Muscle of back (tissue), 13 donors: ENCODE measurements at places on chromosomes 6 and 20.

- DNase-seq = no peak
Observed at GRCh38 chr6:37840940-37841300, 21.4 kb downstream of the ZFAND3 start.

GRCh38 chr6:158660333-158660754 is 10.5 kb downstream of the SYTL3 start:
- DNase-seq = no peak

DNA sequence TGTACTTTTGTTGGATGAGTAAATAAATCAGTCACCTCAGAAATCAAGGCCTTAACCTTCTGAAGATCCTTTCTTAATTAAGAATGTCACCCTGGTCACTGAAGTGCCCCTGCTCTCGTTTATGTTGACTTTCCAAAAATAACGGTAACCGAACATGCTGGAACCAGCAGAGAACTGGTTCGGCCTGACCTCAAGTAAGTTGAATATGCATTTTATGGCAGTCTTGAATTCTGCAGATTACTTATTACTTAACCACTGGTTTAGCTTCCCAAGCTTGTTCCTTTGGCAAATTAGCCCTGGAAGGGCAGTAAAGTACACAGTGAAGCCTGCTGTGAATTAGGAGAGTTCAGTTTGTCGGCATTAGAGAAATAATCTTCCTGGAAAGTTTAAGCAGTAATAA is 12.2 kb downstream of the MAPRE1 start:
- no peak for DNase-seq

GRCh38 chr6:167107787-167108186 is 15.1 kb upstream of the CCR6 start:
- no peak for DNase-seq

GRCh38 chr6:167825332-167826229 is 1.1 kb upstream of the AFDN start:
- peak; percentile 19 for DNase-seq

DNA sequence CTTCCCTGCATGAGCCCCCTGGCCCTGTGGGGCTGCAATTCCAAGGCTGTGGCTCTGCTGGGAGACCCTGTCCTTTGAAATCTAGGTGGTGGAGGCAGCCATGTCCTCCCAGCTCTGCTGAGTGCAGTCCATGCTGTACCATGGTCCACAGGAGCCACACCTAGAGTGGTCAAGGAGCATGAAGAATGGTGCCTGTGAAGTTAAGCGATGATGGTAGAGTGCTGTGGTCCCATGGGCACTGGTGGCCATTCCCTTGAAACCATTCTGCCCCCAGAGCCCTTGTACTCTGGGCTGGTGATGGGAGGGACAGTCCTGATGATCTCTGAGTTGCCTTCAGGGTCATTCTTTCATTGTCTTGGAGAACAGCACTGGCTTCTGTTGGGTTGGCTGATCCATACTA is 55.3 kb downstream of the EFCAB8 start:
- no peak for DNase-seq

- DNase-seq = no peak
Observed at GRCh38 chr6:24721461-24722215, 2.7 kb upstream of the C6orf62 start.

DNA sequence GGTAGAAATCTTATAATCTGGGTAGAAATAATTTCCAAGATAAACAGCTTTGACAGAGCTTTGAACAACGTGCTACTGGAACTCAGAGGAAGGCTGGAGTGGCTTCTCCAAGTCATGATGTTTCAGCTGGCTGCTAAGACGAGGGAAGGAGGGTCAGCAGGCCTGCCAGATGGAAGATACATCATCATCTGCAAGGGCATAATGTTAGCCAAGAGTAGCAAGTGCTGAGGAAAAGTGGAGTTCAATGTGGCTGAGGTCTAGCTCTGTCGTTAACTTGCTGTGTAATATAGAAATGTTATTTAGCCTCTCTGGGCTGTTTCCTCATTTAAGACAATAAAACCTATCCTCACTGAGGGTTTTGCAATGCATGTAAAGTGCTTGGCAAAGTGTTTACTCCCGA is 35.1 kb downstream of the RGS17 start:
- no peak for DNase-seq

DNA sequence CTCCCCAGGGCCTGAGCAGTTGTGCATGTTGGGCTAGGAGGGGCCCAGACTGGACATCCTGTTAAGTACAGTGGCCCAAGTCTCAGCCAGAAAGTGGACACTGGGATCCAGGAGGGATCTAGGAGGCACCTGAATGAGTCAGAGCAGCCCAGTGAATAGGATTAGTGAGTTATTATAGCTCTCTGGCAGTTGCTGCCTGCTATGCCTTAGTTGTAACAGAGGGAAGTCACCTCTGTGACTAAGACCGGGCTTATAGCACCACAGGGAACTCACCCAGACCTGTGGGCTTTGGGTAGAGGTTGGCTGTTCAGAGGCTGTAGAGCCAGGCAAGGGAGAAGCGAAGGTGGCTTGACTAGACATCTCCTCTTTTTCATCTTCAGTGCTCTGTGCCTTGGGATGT is 39.0 kb upstream of the AAR2 start:
- no peak for DNase-seq

DNA sequence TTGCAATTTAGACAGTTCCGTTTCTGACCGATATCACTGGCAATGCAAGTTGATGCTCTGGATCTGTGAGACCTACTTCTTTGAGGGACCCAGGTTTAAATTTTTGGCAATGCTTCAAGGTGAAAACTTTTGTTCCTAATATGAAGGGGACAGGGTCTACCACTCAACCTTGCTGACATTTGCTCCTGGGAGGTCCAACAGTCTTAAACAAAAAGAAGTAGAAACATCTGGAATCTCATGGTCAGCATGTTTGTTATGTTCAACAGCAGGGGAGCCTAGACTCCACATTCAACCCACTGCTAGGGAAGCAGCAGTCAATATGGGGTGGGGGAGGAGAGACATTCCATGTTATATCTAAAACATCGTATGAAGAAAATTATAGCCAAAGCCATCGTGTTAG is 196.4 kb downstream of the SIM1 start:
- no peak for DNase-seq

DNA sequence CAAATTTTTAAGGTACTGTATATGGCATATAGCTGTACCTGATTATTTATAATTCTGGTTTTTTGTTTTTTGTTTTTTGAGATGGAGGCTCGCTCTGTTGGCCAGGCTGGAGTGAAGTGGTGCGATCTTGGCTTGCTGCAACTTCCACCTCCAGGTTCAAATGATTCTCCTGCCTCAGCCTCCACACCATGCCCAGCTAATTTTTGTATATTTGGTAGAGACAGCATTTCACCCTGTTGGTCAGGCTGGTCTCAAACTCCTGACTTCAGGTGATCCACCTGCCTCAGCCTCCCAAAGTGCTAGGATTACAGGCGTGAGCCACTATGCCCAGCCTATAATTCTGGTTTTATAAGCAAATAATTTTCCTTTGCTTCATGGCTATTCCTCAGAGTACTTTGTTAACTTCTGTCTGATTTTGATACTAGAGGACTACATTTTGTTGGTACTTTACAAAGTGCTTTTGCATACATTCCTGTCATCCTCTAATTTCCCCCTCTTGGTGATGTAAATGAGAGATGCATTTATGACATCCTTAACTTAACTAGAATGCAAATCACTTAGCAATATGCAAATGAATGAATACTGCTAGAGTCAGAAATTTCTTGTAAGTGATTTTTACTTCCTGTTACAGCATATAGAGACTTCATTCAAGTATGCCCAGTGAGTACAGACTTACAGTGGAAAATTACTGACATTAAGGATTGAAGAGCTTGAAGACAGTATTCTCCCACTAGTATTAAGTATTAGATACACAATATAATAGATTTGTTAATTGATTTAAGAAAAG is 35.7 kb upstream of the ARID1B start:
- no peak for DNase-seq

GRCh38 chr20:44160133-44160532 is 26.9 kb downstream of the JPH2 start:
- DNase-seq = no peak

DNA sequence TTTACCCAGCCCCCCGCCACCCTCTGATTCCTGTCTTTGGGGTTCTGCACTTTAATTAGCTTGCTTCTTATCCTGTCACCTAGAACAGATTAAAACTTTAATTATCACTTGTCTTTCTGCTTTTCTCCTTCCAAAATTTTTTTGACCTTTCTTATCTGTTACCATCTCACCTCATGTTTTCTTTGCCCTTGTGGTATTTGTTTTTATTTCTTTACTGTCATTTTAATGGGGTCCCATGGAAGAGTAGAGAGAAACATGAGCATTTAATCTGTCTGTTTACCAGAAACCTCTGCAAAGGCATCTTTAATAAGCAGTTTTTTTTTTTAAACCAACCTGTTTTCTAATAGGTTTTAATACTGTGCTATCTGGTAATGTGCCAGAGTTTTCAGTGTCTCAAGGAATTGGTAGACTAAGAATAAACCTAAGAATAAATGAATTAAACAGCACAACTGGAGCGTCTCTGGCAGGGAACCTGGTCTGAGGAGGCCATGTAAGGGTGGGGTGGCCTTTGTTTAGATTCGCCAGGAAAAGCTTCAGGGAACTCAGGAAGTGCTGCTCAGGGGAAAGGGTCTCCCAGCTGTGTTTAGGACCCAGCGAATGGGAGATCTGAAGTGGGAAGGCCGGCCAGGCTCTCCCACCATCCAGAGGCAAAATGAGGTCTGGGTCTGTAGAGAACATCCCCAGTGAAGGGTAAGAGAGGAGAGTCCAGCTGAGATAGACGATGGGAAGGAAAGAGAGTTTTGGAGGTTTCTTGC is 69.8 kb downstream of the ARID1B start:
- DNase-seq = peak; percentile 18

DNA sequence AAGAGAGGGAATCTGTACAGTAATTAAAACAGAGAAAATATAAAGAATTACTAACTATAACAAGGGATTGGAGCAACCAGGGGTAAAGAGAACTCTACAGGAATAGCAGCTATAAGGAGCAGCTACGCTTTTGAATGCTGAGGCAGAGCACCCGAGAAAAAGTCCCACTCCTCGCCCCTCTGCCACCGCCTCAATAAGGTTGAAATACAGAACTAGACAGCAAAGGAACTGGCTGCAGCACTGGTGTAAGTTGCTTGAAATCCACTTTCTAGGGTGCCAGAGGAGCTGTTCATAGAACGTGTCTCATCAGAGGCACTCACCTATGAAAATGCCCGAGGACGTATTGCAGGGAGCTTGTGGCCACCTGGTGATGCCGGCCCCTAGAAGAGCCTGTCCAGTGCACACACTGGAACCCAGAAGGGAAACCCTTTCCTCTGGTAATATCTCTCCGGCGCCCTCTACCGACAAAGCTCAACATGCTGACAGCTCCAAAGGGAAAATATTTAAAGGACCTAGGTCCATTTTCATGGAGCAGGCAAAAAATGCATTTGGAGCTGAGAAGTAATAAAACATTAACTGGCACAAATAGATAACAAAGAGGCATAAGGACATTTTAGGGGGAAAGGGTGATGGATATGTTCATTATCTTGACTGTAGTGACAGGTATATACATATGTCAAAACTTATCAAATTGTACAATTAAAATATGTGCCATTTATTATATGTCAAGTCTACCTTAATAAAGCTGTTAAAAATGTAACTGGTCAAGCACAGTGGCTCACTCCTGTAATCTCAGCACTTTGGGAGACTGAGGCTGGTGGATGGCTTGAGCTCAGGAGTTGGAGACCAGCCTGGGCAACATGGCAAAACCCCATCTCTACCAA is 137.4 kb upstream of the HDAC2 start:
- DNase-seq = peak; percentile 38

- DNase-seq = no peak
Observed at GRCh38 chr6:41222045-41222444, 6.1 kb upstream of the TREML4 start.

DNA sequence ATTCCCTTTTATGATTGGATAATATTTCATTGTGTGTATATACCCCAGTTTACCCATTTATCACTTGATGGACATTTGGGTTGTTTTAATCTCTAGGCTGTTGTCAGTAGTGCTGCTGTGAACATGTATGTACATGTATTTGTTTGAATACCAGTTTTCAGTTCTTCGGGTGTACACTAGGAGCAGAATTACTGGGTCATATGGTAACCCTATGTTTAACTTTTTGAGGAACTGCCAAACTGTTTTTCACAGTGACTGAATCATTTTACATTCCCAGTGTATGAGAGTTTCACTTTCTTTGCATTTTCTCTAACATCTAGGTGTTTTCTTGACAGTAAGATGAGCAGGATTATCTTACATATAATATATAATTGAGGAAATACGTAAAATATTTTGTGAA is 44.7 kb upstream of the ADIG start:
- no peak for DNase-seq

DNA sequence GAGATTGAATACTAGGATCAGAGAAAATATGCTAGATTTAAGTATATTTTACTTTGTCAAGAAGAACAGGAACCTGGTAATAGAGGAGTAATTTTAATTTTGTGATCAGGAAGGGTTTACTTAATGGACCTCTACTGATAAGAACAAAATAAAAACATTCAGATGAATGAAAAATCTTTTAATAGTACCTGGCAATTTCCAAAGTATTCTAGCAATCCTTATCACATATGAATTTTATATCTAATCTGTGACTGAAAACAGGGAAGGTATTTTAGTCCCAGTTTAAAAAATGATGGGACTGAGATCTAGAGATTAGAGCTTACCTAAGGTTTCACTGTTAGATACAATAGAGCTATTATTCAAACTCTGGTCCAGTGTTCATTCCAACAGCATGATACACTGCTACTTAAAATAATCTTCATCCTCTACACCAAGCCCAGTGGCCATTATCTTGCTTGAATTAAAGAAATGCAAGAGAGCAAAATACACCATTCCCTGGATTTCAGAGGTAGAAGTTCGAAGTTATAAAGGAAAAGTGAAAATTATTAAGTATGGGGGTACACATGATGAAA is 13.5 kb downstream of the SLC17A5 start:
- DNase-seq = no peak

DNA sequence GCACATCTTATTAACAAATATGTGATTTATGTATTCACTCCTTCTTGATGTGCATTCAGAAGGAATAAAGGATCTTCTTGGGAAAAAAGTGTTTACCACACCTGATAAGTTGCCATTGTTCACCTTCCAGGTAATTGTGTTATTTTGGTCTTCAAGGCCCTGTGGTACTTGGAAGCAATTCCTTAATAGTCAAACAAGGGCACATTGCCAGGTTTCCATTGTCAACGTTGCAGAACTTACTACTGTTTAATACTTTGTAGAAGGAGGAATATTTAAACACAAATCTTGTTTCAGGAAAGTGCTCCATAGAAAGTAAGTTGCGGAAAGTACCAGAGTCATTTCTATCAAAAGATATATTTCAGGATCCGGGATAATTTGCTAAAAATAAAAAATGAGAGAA is 129.5 kb upstream of the SGK1 start:
- no peak for DNase-seq
